ENCODE measurements at places on chromosomes 6 and 20.

DNA sequence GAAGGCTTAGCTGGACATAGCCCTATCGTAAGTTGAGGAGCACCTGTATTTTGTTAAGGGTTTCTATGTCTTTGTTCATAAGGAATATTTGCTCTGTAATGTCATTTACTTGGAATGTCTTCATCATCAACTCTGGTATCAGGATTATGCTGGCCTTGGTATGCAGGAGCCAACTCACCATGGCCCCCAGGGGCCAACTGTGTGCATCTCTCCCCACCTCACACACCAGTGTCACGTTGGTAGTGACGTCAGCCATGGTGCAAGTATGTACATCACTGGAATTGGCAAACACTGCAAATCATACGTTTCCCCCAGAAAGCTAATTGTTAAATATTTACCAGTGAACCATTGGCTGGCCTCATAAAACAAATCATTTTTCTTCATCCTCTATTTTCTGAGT is 70.8 kb downstream of the YTHDF1 start:
- no peak for DNase-seq

GRCh38 chr6:149164199-149164750 is 153.2 kb upstream of the TAB2 start:
- DNase-seq: no peak

DNA sequence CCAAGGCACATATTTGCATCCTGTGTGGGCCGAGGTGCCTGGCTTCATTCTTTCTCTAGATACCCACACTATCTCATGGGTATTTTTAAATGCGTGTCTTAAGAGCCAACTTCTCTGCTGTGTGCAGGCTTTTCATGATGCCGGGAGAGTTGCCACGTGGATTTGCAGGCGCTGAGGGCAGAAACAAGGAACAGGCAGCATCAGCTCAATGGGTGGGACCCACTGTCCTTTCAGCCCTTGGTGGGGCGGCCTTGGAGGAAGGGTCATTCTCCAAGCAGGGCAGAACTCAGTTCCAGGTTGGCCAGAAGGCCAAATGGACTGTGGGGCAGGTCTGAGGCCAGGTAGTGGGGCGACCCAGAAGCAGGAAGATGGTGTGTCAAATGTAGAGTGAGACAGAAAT is 84.7 kb downstream of the PHACTR3 start:
- no peak for DNase-seq

- DNase-seq: no peak
Measured at GRCh38 chr20:21251278-21251677, 51.9 kb upstream of the XRN2 start.

GRCh38 chr20:32321390-32321789 is 36.7 kb upstream of the ASXL1 start:
- DNase-seq: no peak

DNA sequence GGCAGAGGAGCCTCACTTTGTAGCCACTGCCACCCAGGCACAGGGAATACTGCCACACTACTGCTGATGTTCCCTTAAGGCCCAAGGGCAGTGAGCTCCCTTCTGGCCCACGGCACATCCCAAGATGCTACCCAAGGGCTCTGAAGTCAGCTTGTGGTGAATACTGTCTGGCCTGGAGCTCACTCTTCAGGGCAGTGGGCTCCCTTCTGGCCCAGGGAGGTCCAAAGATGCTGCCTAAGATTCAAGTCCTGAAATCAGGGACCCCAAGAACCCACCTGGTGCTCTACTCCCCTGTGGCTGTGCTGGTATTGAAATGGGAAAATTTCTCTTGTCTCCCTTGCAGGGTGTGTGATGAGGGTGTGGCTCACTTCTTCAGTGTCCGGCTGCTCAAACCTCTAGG is 132.8 kb downstream of the TINAG start:
- no peak for DNase-seq

DNA sequence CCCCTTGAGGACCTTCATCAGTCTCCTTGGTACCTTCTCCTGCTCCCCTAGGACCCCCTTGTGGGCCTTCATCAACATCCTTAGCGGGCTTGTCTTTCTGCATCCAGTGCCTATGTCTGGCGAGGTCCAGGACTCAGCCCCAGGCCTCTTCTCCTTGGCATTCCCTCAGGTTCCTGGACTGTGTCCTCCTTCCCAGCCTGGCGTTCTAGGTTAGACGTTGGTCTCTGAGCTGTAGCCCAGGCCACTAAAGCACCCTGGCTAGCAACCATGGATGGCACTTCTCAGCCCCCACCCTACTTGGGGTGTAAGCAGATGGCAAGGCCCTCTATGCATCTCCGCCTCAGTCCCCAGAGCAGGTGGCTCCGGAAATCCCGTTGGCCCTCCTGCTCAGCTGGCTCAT is 51.5 kb upstream of the NNAT start:
- no peak for DNase-seq

DNA sequence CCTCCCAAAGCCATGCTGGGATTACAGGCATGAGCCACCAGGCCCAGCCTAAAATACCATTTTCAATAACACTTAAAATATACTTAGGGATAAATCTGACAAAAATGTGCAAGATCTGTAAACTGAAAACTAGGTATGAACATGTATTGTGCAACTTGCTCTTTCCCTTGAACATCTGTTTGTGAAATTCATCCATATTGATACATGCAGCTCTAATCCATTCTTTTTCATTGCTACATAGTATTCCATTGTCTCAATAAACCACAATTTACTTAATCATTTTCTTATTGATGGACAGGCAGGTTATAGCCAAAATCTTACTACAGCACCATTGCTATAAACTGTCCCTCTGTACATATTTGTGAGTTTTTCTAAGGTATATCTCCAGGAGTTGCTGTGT is 4.7 kb upstream of the SLC22A16 start:
- no peak for DNase-seq

DNA sequence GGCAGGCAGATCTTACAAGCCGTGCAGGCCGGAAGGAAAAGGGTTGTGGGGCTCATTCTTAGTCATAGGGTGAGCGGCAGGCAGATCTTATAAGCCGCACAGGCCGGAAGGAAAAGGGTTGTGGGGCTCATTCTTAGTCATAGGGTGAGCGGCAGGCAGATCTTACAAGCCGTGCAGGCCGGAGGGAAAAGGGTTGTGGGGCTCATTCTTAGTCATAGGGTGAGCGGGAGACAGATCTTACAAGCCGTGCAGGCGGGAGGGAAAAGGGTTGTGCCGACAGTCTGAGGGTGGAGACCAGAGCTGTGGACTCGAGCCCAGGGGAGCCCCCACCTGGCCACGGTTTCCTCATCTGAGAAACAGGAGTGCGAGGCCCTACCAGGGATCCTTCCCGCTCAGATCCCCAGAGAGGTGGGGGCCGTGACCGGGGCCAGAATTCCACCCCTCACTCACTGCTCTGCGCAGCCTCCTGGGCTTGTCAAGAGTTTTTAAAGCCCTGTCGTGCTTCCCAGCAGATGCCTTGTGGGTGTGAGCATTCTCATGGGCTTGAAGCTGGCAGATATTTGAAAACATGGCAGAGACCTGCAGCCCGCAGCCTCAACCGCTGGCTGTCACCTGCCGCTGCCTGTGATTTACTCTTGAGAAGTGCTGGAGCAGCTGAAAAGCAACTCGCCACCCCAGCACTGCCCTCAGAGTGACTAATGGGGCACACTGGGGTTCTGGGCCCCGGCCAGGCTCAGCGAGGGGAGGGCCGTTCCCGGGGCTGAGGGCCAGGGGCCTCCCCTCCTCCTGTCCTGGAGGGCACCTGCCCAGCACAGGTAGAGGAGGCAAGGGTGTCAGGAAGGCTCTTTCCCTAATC is 31.9 kb downstream of the NTSR1 start:
- DNase-seq: no peak

- DNase-seq: no peak
Measured at GRCh38 chr6:109052018-109052651, 42.5 kb downstream of the SESN1 start.

DNA sequence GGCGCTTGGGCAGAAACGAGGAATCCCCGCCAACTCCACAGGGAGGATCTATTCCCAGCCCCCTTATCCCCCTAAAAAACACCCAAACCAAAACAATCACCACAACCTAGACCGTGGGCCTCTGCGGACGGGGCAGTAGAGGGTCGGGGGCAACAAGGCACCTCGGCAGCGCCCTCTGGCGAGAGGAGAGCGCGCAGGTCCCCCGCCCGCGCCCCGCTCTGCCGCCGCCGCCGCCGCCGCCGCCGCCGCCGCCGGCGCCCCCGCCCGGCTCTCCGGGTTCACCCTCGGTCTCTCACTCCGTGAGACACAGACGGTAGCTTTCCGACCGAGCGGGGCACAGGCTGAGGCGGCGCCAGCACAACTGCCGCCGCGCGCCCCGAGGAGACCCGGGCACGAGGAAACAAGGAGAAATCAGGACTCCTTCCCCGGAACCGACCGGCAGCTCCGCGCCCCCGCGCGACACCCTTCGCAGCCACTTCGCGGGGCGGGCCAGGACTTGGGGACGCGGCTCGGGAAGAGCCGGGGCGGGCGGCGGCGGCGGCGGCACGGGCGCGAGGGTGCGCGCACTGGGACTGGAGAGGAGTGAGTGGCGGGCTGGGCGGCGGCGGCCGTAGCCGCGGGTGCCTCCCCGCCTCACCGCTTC is at the start of gene SLC35F1:
Gene SLC35F1 (plus strand): TSS at position 307 of the 643 bp plus-strand sequence.
- DNase-seq: peak; percentile 55

DNA sequence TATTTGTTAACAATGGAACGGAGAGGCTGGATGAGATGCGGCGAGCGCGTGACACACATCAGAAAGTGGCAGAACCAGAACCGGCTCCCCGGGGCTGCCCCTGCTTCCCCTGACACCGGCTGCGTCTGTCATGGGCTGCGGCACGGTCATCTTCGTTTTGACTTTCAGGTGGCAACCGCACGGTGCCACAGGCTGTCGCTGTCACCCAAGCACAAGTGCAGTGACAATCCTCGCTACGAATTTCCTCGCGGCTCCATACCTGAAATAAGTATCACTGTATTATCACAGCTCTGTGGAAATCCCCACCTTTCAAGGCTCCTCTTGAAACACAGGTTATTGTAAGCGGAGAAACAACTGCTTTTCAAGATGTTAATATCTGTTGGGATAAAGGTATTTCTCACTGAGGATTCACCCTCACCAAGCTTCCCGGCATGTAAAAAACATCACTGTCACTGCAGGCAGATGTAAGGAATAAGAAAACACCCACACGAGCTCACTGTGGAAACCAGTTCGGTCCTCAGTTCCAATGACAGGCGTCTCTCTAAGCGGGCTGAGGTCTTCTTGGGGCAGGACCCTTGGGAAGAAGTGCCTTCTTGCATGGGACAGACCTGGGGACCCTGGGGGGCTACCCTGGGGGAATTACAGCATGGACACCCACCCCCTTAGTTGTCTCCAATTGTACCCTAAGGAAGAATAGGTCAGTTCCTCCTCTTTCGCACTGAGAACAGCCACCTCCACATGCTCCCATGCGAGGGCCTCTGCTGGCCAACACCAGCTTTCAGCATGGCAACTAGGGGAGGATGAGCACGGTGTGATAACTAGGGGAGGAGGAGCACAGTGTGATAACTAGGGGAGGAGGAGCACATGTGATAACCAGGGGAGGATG is 86.3 kb downstream of the DACT2 start:
- no peak for DNase-seq

- DNase-seq: no peak
Measured at GRCh38 chr20:33009214-33010132, 2.0 kb downstream of the BPIFB2 start.

DNA sequence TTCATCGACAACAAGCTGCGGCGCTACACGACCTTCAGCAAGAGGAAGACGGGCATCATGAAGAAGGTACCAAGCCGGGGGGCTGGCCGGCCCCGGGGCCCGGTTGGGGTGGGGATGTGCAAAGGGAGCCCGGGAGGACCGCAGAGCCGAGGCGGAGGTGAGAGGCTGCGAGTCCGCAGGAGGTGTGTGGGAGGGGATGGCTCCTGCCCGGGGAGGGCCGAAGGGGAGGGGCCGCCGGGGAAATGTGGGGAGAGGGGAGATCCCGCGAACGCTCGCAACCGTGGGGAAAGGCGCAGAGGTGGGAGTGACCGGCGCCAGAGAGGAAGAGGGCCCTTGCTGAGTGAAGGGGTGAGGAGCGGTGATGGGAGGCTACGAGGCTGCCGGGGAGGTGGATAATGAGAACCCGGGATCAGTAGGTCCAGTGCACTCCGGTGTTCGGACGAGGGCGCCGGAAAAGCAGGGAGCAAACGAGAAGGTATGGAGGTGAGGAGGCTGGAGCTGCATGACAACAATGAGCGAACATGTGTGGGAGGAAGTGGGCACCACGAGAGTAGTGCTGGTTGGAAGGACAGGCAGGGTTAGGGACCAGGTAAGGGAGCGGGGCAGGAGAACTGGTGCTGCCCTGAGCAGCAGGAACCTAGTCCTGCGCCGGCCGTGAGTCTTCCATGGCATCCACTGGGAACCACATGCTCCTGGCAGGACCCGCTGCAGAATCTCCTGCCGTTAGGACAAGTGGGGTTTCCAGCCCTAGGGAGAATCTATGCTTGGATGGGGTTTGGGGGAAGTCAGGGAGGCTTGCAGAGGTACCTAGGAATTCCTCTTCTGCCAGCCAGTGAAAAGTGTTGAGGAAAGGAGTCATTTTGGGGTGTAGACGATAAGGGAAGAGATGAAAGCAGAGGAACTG is 1.3 kb downstream of the SRF start:
- no peak for DNase-seq

DNA sequence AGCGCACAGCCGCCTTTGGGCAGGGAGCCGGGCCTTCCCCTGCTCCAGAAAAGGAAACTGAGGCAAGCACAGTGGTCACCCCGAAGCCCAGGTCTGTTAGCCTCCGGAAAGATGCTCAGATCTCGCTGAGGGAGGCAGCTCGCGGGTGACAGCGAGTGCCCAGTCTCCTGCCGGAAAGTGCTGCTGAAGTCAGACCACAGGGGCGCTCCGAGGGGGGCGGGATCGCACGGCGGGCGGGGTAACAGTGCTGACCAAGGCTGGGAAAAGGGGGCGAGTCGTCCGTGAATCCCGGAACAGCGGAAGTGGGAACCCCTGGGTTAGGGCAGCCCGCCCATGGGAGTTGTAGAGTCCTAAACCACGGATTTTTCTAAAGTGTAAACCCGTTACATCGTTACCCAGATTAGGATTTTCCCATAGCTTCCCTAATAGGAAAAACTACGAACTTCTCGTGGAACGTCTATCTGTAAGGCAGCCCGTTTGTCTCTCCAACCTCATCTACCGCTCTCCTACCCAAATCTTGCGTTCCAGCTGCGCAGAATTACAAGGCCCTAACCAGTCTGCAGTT is 504 bp downstream of the VPS16 start:
- no peak for DNase-seq

DNA sequence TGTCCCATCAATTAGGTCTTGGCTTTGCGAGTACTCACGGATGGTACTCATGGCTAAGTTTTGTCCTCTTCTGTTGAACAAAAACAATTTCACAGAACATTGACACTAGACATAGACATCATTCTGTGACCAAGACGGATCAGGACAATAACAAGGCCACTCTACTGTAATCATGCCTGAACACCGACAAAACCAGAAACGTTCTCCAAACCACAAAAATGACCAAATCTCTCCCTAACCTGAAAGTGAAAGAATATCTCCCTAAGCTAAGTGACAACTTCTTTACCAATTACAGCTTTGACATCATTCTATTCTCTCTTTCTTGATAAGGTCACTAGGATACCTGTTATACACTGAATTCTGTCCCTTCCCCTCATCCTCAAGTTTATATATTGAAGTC is 40.0 kb upstream of the SLC2A12 start:
- no peak for DNase-seq

GRCh38 chr20:47872341-47872740 is 87.1 kb upstream of the SULF2 start:
- DNase-seq: no peak
